ENCODE measurements at places on chromosomes 1 and 21.

DNA sequence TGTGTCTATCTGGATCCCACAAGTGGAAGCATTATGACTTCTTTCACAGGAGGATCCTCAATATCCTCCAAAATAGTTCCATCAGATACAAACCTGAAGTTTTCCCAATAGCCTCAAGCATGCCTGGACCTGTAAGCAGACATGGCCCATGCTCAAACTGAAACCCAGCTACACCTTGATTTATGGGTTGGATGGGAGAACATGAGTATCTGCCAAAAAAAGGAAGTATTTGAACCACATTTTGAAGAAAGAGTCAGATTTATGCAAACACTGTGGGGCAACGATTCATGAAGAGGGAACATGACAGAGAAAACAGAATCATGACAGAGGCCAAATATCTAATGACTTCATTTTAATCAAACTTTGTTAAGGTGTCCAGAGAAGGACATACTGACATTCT is 351.0 kb upstream of the NFIA start:
- DNase-seq = no peak

DNA sequence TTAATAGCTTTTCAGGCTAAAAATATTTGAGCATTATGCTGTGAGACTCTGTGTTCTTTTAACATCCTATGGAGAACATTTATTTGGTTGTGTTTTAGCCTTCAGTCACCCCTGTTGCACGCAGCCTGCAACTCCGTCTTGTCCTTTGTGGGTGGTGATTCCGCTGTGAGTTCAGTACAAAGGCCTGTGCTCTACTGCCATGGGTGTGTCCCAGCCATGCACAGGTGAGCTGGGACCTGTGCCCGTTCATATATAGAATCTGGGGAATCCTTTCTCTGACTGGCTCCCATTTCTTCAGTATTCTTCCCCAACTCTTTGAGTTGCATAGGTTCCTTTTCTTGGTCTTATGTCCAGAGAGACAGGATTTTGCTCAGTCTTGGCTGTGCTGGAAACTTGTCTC is 61.4 kb downstream of the ACTL8 start:
- no peak for DNase-seq

DNA sequence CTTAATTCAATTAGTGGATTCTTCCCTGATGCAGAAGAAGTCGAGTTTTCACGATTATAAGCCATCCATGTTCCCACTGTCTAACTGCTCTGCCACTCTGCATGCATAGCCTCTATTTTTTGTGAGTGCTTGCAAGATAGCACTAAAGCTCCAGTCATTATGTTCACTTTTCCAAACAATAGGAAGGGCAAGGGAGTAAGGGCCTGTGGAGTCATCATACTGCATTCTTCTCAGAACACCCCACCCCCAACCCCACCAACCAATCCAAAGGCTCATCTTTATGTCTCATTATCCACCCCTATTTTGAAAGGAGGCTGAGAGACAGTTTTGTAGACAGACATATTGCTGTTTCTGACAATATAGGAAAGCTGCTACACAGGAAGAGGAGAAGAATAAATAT is 471.7 kb upstream of the ADGRL2 start:
- no peak for DNase-seq

DNA sequence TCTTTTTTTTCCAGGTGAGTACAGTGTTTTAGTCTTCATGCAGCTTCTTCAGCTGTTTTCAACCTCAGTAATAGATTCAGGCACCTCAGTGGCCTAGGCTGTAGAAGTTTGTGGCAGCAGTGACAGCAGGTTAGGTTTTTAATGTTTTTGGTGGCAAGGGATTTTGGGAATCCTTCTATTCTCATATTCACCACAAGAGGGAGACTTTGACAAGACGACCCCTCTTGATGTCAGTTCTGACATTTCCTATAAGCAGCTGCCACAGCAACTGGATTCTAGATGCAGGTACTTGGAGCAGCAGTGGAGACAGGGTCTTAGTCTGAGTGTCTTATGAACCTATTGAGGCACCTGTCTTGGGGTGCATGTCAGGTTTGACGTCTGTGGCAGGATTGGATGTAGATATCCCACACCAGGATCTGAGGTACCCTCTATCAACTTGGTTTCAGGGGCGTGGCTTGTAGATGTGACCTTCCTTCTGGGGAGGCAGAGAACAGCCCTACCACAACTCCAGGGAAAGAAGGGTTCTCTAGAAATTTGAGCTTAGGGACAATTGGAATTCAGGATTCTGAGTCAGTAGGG is 1104.2 kb upstream of the TMPRSS15 start:
- DNase-seq = no peak

DNA sequence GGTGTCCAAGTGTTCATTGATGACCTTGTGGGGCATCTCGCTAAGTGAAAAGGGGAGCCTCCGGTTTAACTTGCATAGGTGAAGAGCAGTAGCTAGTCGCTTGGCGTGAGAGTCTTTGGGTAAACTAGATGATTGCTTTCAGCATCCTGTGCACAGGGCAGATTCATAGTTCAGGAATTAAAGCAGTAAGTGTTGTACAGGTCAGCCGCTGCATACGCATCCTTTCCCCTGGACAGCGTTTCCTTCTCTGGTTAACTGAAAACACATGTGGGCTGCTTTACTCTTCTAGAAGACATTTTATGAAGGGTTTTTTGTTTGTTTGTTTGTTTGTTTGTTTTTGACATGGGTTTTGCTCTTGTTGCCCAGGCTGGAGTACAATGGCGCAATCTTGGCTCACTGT is 12.1 kb downstream of the NDUFV3 start:
- no peak for DNase-seq

DNA sequence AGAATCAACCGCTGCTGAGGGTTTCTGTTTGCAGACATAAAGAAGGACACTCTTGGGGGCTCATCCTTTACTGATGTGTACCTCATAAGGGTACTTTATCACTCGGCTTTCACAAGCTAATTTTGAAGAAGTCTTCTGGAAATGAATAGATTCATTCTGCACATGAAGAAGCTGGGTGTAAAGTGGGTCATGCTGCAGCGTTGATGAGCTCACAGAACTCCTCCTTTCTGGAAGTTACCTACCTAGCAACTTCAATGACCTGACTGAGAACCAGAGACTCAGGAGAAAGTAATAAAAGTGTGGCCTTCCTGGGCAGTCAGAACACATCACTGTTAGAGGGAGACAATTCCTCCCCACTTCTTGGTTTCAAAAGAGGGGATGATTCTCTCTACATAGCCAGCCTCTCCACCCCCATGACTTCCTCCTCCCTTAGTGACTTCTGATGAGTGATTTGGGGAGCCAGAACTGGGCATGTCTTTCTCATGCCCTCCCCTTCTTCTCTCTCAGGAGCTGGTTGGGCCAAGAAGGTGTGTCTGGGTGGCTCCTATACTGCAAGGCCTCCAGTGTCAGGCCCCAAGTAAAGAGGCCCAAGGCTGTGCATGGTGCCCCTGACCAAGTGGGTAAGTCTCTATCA is 27.0 kb downstream of the PCNX2 start:
- DNase-seq = no peak

- DNase-seq = no peak
Observed at GRCh38 chr1:36133484-36133883, 8.5 kb upstream of the COL8A2 start.

- no peak for DNase-seq
Observed at GRCh38 chr21:22728091-22728490, 1729.9 kb downstream of the NCAM2 start.

Measured in stimulated activated CD4-positive, alpha-beta T cell treated with anti-CD3 and anti-CD28 coated beads, TNF-alpha, amount 100 ng/mL, for 48 hours (primary cell).